ENCODE measurements at places on chromosomes 5 and 9.
A peak's percentile ranks its signal among the peaks of the same experiment; 100 is the strongest.

- DNase-seq: no peak
Measured at GRCh38 chr9:69627281-69627680, 44.9 kb downstream of the APBA1 start.

- DNase-seq: no peak
Measured at GRCh38 chr5:163565931-163566608, 60.7 kb downstream of the MAT2B start.

GRCh38 chr5:34545626-34546025, 110.5 kb upstream of the RAI14 start:
- no peak for DNase-seq

GRCh38 chr9:32627394-32627954, 8.0 kb downstream of the TAF1L start:
- no peak for DNase-seq

- DNase-seq: no peak
Measured at GRCh38 chr9:91033797-91034196, 232.2 kb downstream of the SYK start.

DNA sequence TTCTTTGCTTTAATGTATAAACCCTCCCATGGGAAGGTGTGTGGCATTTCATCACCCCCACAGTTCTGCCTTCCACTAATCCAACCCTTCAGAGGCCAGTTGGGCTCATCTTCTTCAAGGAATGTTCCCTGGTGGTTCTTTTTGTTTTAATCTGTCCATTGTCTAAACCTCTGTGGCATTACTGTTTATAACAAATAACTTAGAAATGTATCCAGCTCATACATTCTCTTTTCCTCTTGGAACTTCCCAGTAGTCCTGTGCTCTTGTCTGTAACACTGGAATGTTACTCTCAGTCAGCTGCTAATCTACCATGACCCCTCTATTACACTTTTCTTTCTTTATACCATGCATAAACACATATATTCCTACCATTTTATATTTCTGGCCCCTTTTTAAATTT, 213.5 kb upstream of the TARS1 start:
- DNase-seq: no peak

GRCh38 chr9:71897577-71897976, 13.4 kb downstream of the ABHD17B start:
- no peak for DNase-seq

DNA sequence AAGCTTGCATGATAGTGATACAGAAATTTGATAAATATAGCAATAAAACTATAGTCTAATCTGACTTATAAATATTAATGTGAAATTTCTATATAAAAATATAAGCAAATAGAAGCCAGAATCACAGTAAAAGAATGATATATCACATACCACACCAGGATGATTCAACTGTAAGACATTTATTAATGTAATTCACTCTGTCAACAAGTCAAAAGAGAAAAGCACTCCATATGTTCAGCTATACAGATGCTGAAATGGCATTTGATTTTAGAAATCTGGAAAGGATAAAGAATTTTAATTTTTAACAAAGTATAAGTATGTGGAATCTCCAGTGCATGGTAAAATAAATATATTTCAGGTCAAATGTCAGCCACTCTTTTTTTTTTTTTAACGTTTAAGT, 372.4 kb downstream of the KCNN2 start:
- DNase-seq: no peak

DNA sequence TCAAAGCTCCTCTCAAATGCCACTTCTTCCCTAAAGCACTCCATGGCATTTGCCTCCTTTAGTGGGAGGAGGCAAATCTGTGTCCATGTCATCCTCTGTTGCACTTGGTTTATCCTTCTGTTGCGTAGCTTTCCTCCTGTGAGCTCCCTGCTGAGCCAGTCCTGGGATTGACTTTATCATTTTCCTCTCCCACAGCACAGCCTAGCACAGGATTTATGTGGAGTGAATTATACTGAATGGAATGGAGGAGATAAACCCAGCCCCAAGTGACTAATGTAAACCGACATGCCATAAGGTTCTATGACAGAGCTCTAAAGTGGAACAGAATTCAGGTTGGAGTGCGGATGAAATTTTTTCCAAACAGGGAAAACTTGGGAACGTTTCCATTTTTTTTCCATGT, 26.4 kb upstream of the TOMM5 start:
- no peak for DNase-seq

DNA sequence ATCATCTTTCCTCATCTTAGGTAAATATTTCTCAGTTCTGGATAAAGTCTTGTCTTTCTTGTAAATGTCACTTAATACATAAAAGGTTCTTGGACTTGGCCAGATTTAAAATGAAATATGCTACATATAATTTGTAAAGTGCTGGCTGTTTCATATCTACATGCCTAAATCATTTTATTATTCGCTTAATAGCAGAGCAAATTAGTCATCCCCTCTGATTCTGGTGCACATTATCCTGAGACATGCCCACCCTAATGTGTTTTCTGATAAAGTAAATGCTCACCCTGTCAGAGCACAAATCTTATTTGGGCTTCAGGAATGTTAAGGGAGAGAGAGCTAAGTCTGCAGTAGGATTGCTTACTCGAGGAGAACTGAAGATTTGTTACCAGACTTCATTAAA, 166.5 kb upstream of the IZUMO3 start:
- DNase-seq: no peak

- DNase-seq: peak; percentile 85
Measured at GRCh38 chr9:129027685-129028191, 393 bp downstream of the SH3GLB2 start.

DNA sequence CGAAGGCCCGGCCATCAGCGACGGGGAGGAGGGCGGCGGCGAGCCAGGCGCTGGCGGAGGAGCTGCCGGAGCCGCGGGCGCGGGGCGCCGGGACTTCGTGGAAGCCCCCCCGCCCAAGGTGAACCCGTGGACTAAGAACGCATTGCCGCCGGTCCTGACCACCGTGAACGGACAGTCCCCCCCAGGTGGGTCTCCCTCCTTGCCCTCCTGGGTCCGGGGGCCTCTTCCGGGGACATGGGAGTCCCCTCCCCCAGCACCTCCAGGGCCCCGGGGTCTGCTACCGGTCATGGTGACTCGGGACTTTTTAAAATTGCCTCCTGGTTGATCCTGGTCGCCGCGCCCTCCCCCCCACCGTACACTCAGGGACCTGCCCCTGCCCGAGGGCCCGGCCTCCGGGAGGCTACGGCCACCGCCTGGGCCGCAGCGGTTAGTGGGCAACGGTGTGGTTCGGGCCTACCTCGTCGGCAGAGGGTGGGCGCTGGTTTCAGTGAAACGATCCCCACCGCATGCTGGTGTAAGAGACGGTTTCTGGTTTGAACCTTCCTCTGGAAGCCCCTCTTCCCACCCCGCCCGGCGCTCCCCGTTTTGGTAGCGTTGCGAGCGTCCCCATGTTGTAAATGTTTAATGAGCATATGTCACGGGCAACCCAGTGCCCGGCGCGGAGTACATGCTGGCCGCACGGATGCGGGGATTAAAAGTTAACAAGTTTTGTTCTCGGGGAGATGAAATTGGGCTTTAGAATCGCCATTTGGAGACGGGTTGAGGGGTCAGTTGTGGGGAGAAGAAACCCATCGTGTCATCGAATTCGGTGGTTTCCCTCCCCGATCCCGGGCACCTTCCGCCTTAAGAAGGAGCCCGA, 1.1 kb downstream of the LARP1 start:
- DNase-seq: no peak

DNA sequence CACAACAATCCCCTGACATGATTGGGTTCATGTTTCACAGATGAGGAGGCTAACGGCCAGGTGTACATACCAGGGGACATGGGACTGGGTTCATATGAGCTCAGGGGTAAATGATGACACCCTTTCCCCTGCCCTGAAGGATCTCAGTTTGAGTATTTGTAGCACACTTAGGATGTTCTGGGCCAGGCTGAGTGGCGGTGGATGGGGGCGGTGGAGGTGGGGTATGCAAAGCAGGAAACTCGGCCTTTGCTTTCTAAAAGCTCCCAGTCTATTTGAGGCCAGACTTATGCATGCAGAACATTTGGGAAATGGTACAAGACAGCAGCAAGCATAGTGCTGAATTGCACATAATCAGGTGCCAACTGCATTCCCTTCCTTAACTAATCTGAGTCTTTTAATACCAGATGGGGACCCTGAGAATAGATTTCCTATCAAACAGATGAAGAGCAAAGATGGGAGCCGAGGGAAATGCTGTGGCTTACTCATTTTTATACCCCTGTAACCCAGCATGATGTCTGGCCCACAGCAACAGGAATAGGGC, 4.9 kb upstream of the KCNIP1 start:
- no peak for DNase-seq

DNA sequence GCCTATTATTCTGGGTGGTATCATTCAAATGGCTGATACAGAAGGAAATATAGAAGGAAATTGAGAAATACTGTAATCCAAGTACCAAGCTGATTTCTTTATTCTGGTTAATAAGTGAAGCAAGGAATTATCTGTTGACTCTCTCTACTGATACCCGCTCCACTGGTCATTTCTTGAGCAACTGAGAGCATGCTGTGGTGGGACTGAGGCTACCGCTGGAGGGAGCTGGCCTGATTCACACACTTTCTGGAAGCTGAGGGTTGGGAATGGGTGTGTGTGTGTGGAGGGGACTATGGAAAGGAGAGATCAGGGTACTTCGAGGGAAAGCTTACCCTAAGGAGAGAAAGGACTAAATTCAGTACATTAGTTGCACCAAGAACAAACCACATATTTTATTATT, 104.1 kb downstream of the UGCG start:
- DNase-seq: no peak

DNA sequence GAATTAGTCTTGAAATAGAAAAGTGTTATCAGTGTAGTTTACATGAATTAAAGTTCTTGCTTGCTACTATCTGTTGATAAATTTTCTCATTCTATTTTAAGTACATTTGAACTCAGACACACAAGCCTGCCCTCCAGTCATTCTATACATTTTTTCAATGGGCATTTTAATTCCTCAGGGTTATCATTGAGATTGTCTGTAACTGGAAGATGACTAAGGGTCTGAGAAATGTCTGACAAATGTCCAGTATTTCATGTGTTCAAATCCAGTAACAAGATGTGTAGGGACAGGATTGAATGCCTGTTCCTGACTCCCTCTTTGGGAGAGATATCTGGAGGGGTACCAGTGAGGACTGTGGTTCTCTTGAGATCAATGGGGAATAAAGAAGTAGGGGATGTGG, 223.9 kb upstream of the ADAMTSL1 start:
- DNase-seq: no peak

- DNase-seq: no peak
Measured at GRCh38 chr9:110486218-110486617, 93.3 kb downstream of the SVEP1 start.

GRCh38 chr9:70080481-70081119, 37.0 kb downstream of the MAMDC2 start:
- DNase-seq: peak; percentile 80

- peak; percentile 42 for DNase-seq
Measured at GRCh38 chr5:77560677-77561263, 68.7 kb upstream of the WDR41 start.

DNA sequence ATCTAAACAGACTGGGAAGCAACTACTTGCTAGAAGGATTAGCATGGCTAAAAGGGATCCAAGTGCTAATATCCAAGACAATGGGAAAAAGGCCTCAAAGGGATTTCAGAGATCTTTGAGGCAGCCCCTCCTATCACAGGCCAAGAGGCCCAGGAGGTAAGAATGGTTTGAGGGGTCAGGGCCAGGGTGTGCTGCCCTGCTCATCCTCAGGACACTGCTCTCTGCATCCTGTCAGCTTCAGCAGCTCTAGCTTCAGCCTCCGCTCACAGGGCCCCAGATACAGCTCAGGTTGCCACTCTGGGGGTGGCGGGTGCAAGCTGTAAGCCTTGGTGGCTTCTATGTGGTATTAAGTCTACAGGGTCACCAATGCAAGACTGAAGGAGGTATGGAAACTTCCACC, 278.7 kb downstream of the PARP8 start:
- DNase-seq: no peak

DNA sequence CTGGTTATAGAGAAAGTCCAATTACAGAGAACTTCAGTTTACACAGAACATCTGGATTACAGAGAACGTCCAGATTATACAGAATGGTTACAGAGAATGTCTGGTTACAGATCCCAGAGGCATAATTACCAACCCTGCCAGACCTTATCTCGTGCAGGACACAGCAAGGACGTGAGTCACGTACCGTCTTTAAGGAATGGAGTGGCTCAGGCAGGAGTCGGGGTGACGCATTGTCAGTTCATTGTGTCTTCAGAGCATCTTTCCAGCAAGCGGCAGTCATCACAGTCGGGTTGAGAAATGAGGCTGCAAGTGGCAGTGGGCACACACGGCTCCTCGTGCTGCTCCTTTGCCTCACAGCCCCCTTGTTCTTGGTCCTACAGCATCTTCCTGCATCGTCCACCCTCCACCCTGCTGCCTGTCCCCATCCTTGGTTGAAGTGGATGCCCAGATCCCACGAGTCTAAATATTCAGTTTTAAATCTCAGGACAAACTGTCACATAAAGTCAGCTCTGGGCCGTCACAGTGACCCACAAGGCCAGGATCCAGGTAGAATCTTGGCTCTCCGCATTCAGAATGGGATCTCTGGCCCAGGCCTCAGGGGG, 30.0 kb upstream of the SLC6A19 start:
- no peak for DNase-seq

- no peak for DNase-seq
Measured at GRCh38 chr9:87711857-87712800, 13.8 kb upstream of the CTSL start.

DNA sequence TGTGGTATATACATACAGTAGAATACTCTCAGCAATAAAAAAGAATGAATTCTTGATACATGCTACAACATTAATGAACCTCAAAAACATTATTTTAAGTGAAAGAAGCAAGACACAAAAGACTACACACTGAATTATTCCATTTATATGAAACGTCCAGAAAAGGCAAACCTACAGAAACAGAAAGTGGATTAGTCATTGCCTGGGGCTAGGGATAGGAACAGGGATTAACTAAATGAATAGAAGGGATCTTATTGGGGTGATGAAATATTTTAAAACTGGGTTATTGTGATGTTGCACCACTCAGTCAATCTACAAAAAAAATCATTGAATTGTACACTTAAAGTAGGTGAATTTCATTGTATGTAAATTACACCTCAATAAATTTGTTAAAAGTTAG, 326.7 kb downstream of the PIK3R1 start:
- no peak for DNase-seq

GRCh38 chr9:83972286-83972685, 7.7 kb downstream of the HNRNPK start:
- DNase-seq: no peak

- no peak for DNase-seq
Measured at GRCh38 chr5:1125030-1125357, 13.1 kb upstream of the SLC12A7 start.

GRCh38 chr5:41869151-41869723, 988 bp downstream of the OXCT1 start:
- no peak for DNase-seq

GRCh38 chr5:2207109-2207399, 324.3 kb upstream of the IRX4 start:
- DNase-seq: no peak

GRCh38 chr9:75992482-75993206, 102.2 kb downstream of the PCSK5 start:
- no peak for DNase-seq

GRCh38 chr9:87640385-87640795, 85.5 kb upstream of the CTSL start:
- DNase-seq: peak; percentile 23

GRCh38 chr5:126600631-126601511, at the start of gene PHAX:
Gene PHAX, plus strand, starts transcription at chr5:126600947. Its CDS starts 16 bp downstream, at chr5:126600963.
- peak; percentile 76 for DNase-seq

Data from NCI-H774 (cell line).